ENCODE measurements at places on chromosomes 11 and 22. TPM values are rescaled to one million over a fixed set of nuclear protein-coding genes. Genes with fewer than 3 reads are reported as not detected.

The CABP4 gene
- 2.5 TPM for total RNA-seq

DNA sequence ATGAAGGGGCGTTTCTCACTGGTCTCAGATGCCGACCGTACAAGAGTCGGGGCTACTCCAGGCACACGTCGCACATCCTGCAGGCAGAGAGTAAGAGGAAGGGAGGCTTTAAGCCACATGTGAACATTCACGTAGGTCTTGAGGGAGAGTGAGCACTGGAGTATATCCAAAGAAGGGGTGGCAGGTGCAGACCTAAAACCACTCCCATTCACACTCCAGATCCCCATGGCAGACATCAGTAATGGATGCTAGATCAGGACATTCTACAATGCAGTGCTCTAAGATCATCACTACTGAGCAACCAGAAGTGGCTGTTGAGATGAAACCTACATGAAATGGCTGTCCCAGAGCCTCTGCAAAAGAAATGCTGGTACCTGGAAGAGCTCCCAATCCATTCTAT, 39.0 kb downstream of the WT1 start:
- DNase-seq = no peak

DNA sequence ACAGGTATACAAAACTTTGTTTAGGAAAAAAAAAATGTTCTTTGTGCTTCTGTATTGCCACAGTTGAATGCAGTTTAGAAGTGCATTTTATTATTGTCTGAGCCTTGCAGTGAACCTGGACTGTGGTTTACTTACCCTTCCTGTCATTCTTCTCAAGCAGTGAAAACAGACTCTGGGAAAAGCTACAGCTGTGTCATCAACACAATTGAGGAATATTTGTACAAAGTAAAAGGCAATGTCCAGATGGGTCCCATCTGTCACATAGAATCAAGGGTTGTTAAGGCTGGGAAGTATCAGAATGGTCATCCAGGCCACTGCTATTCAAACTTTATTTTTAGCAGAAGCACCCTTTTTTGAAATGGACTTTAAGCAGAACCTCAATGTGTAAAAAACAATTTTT, 73.3 kb downstream of the TRIM44 start:
- no peak for DNase-seq

- no peak for DNase-seq
These were observed 5.2 kb upstream of the RAB3IL1 start for GRCh38 chr11:61922539-61922938.

- DNase-seq = no peak
These were observed 90.7 kb downstream of the CSNK2A3 start for GRCh38 chr11:11262171-11262920.

DNA sequence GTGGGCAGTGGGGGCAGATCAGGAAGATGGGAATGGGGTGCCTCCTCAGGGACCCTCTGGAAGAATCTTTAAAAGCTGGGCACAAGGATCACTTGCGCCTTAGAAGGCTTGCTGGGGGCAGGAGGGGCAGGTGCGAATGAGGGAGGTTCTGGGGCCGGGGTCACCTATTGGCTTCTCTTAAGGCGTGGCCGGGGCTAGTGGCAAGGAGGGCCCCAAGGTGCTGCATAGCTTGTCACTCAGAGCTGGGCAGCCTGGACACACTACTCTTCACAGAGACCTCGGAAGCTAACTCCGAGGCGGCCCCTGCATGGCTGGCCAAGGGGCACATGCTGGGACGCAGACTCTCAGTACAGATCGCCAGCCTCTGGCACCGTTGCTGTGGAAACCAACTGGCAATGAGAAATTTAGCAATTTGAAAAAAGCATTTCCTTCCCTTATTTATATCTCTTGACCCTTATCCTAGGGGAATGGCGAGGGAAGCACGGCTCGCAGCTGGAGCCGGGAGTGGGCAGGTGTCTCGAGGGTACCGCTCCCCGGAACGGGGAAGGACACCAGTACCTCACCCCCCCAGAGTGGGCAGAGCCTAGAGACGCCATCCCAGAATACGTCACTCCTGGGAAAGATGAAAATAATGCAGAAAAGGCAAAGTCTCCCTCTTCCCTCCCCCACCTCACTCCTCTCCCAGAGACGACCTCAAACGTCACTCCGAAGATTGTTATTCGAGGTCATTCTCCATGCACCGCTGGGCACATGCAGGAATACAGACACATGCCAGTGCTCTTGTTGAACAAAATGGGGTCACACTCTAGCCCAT, 188.1 kb downstream of the CTTN start:
- DNase-seq = no peak

GRCh38 chr11:129694538-129694937, 121.1 kb upstream of the TMEM45B start:
- DNase-seq = peak; percentile 33

DNA sequence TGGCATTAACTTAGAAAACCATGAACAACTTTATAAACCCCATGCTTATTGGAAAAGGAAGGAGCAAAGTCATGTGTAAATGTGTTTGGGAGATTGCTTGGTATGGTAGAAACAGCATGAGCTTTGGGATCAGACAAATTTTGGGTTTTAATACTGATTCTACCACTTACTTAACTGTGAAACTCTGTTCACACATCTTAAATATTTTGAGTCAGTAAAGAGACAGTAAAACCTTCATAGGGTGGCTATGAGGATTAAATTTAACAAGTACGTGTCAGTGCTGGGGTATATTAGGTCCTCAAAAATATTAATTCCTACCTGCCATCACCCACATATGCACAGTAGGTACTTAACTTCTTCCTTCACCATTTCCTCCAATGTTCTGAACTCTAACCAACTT, 96.5 kb downstream of the CD44 start:
- DNase-seq = no peak

Measured in PC-9 (cell line).